ENCODE measurements at places on chromosomes 4 and X.

- DNase-seq = no peak
Measured at GRCh38 chr4:158778156-158778711, 9.4 kb downstream of the FNIP2 start.

- DNase-seq = no peak
Measured at GRCh38 chr4:120207021-120207420, 140.4 kb upstream of the MAD2L1 start.

DNA sequence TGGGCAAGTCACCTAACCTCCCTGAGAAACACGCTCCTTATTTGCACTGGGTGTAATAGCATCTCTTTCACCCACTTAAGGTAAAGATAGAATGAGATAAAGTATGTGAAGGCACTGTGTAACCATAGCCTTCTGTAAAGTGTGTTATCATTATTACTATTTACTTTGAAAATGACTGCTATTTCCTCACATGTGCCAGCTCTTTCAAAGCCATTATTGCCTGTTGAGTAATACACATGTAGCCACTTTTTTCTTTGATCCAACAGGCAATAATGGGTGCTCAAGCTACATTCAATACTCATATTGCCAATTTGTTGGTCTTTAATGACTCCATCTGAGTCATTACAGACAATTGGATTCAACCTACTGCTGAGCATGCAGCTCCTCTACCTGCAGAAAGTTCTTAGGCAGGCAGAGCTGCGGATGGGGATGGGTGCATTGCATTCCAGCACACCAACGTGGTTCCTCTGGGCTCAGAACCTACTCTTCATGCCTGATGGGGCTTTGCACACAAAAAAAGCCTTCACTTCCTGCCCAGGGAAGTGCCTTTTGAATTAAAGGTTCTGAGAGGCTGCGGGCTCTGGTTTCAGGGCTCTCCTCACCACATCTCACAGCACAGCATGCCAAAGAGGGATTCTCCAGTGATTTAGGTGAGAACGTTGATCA is 9.7 kb downstream of the PTCHD1 start:
- DNase-seq = no peak

GRCh38 chr4:116599859-116600258 is 485.5 kb downstream of the TRAM1L1 start:
- no peak for DNase-seq

- no peak for DNase-seq
Measured at GRCh38 chr4:152408514-152409327, 127.2 kb downstream of the FBXW7 start.
